ENCODE measurements at places on chromosomes 5 and 9.
A peak's percentile ranks its signal among the peaks of the same experiment; 100 is the strongest.

DNA sequence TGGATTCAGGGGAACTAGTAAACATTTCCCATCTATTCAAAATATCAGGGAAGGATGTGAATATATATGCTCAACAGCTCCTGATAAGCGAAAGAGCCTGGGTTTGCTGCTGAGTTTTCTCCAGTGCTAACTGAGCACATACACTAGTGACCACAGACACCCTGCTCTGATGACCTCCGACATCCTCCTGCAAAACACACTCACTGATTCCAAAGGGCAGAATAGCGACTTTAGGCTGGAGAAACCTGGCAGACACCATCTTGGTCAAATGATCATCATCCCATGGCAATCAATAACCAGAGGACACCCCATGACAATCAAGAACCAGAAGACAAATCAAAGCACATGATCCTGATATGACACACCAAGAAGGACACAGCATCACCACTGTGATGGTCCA is 9.2 kb upstream of the GADD45G start:
- no peak for DNase-seq

DNA sequence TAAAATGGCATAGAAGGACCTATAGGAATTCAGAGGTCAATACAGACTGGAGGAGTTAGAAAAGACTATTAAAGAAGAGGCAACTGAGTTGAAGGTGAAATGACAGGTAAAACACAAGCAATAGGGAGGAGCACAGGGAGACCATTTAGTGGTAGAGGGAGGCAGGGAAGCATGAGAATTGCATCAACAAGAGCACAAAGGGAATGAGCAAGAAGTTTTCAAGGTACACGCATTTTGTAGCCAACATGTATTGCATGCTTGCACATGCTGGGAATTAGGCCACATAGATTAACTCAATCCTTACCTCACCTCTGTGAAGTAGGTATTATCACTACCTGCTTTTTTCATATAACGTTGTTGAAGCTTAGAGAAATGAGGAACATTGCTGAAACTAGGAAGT is 42.3 kb downstream of the PLPP1 start:
- no peak for DNase-seq

- peak; percentile 69 for DNase-seq
Observed at GRCh38 chr9:113602126-113603047, 138.9 kb downstream of the RGS3 start.

DNA sequence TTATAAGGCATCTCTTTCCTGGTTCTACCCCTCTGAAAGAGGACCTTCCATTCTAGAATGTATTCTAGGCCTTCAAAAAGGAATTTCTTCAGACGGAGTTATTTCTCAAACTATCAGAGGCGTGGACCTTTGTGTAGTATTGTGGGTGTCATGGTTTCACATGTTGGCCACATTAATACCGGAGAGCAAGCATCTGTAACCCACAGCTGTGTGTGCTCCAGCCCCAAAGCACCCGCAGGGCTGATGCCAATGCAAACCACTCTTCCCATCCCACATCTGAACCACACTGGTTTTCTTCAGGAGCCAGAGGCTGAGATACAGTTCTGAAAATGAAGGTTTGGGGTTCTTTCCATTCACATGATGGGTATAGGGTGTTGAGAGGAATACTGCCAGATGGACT is 127.1 kb downstream of the BNC2 start:
- no peak for DNase-seq

All from NCI-H446 treated with DMSO at 0.1 percent for 48 hours (cell line).